ENCODE measurements at places on chromosomes 2 and 18.
A peak's percentile ranks its signal among the peaks of the same experiment; 100 is the strongest.

DNA sequence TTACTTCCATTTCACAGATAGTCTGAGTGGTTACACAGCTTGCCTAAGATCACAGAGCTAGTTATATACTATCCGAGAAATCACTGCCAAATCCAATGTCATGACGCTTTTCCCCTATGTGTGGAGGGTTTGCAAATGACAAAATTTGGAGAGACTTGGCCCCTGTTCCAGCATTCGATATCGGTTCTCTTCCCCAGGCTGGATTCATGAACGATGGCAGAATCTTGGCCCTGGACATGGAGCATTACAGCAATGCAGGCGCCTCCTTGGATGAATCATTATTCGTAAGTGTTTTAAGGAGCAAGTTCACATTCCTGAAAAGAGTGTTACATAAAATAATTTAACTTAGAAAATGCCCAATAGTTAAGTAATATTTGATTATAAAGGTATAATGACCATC lies 55.1 kb downstream of the AOX1 start:
- DNase-seq, result no peak

DNA sequence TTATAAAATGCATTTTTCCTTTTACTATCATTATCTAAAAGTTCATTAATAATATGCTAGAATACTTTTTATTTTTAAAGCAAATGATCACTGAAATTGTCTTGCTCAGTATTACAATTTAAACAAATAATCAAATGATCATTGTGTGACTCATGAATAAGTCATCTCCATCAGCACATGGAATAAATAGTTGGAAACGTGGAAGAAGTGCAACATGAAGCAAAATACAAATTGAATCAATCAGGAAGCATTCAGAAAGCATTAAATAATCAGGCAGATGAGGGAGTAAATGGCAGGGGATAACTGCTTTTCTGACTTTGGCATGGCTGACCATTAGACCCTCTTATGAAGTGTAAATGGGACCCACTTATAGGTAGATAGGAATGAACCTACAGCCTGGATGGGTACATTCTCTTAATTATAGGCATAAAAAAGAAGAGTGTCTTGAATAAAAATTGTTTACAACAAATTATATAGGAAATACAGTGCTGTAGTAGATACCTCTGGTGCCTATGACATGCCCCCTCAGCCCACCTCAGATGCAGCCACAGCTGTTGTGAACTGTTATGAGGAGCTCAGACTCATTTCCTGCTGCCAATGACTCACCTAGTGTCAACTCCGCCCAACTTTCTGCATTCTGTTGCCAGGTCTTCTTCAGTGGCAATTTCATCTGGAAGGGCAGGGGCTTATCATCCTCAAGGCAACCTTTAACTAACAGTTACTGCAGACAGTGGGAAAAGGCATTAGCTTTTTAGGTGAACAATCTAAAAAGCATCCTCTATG lies 936.0 kb downstream of the TRIB2 start:
- peak; percentile 52 for DNase-seq

DNA sequence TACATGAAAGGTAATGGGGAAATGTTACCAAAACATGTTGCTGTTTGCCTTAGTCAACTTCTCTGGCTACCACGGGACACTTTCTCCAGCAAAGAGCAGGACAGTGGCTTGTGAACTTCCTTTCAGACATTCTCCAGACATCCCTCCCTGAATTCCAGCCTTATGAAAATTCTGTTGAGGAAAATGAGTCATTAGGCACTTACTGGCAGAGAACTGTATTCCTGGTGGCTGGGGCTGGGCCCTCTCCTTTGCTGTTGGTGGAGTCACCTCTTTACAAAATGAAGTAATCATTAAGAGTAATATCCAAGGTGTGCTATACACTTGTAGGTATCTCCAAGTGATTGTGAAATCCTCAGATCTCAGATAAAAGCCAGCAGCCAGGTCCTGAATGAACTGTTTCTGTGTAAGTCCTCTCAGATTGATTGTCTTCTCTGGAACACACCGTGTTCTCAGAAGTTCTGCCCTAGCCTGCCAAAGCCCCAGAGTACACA lies 1.3 kb upstream of the FAP start:
- peak; percentile 98 for DNase-seq

GRCh38 chr18:3321133-3321812 lies 59.3 kb downstream of the MYL12B start:
- peak; percentile 82 for DNase-seq

DNA sequence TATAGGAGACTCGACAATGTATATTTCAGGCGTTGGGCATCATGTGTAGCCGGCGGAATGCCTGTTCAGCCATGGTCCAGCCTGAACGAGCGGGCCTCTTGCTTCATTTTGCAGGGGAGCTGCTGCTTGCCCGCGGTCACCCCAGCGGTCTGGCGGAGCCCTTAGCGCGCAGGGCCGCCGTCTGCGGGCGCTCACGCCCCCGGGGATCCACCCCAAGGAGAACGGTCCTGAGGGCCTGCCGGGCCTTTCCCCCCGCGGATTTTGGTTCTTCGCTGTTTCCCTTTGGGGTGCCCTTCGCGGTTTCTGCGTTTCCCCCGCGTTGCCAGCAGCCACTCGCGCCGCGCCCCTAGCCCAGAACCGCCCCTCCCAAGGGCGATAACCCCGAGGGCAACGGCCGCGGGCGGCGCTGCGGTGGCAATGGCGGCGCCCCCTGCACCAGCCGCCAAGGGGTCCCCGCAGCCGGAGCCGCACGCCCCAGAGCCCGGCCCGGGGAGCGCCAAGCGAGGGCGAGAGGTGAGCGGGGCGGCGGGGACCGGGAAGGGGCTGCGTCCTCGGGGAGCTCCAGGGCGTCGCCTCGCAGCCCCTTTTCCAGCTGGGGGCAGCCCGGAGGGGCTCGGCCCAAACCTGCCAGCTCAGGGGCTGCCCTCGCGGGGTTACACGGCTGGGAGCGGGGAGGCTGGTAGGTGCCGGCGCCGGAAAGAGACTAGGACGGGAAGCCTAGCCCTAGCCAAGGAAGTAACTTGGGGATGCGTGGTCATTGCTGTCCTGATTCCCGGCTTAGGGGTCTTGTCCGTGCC lies at the start of gene MFSD2B:
Gene MFSD2B (plus strand): TSS at position 406 of the 797 bp plus-strand sequence. CDS start 12 bp downstream, at position 418.
- no peak for DNase-seq

DNA sequence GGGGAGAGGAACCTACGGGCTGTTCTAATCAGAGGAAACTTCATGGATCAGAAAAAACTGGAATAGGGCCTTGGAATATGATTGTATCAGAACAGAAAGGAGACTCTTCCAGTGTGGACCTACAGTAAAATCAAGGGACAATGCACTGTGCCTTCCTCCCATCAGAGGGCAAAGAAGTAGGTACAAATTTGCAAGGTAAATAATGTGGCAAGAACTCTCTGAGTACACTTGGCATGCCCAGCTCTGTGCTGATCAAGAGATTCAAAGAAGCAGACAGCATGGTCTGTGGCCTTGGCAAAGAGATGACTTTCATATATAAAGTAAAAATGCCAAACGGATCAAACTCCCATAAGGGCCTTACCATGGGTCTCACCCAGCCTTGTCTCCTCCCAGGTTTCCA lies 242.6 kb upstream of the OSR1 start:
- no peak for DNase-seq

GRCh38 chr2:169066897-169067296 lies 2.5 kb upstream of the DHRS9 start:
- DNase-seq, result no peak

- no peak for DNase-seq
Observed at GRCh38 chr2:178074123-178075005, 1.8 kb upstream of the PDE11A start.

- no peak for DNase-seq
Observed at GRCh38 chr2:19722531-19722971, 179.2 kb downstream of the TTC32 start.

GRCh38 chr2:8593243-8593642 lies 88.6 kb upstream of the ID2 start:
- DNase-seq, result no peak

GRCh38 chr2:233428438-233428837 lies 74.1 kb downstream of the DGKD start:
- DNase-seq, result no peak

GRCh38 chr2:233935426-233935825 lies 18.3 kb downstream of the TRPM8 start:
- DNase-seq, result no peak

GRCh38 chr2:60104514-60105505 lies 448.6 kb downstream of the BCL11A start:
- DNase-seq, result peak; percentile 21

GRCh38 chr2:54639609-54640008 lies 83.9 kb upstream of the EML6 start:
- DNase-seq, result no peak

DNA sequence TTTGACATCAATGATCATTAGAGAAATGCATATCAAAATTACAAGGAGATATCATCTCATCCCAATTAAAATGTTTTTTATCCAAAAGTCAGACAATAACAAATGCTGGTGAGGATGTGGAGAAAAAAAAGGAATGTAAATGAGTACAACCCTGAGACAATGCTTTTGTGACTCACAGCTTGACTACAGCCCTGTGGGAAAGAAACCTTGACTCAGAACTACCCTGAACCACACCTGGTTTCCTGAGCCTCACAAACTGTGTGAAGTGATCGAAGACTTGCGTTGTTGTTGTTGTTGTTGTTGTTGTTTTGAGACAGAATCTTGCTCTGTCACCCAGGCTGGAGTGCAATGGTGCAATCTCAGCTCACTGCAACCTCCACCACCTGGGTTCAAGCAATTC lies 266.6 kb upstream of the MYT1L start:
- peak; percentile 36 for DNase-seq

DNA sequence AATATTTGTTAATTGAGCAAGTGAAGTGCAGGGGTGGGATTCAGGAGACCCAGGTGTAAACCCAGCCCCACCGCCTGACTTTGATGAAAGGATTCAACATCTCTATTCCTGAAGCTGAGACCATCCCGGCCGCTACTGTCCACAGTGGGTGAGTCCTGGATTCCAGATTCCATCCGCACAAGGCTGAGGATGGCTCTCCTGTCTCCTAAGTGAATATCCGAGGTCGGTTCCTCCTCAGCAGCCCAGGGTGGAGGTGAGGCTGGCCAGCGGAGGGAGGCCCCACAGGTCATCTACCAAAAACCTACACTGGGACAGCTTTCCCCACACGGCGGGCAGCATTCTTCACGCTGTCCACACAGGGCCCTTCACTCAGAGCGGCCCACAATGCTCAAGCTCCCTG lies 57.6 kb downstream of the ACKR3 start:
- DNase-seq, result no peak

DNA sequence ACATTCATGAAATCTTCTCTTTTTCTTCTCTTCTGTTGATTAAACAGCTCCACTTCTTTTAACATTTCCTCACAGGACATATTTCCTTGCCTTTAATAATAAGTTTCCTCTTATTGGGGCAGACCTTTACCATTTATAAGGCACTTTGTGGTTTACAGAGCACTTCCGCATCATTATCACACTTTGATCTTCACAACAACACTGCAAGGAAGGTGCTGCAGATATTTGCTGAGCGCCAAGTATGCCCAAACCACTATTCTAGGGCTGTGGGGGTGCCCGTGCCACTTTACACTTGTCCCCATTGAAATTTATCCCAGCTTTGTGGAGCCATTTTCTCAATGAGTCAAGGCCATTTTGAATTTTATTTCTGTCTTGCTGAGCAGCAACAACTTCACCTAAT lies 246.6 kb downstream of the SS18 start:
- no peak for DNase-seq

- DNase-seq, result no peak
Observed at GRCh38 chr2:218807626-218808025, 24.0 kb downstream of the PRKAG3 start.

DNA sequence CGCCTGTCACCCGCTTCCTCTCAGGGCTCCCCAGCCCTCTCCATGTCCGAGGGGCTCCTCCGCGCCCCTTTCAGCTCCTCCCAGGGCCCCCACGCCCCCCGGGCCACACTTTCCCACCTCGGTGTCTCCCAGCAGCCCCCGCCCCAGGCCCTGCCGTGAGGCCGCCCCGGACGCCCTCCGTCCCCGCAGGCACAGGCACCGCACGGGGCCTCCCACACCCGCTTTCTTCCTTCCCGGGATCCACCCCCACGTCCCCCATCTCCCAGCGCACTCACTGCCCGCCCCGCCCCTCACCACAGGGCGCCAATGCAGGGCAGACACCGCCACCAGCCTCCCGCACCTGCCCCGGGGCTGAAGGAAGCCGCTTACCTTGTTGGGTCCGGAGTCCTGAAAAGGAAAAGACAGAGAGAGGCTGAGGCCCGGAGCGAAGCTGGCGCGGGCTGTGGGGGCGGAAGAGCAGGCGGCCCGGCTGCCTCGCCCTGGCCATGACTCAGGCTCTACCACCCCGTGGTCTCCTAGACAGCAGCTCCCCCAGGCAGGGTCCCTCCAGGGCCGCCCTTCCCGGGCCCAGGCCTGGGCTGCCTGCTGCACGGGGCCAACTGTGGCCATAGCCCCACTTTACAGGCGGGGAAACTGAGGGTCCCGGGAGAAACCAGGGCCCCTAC lies 37.7 kb downstream of the KIF1A start:
- no peak for DNase-seq

GRCh38 chr18:22167091-22167470 lies 2.3 kb upstream of the GATA6 start:
- DNase-seq, result peak; percentile 11
